ENCODE measurements at places on chromosomes 2 and 18.

GRCh38 chr18:32422201-32422600 lies 48.5 kb downstream of the GAREM1 start:
- DNase-seq: no peak

DNA sequence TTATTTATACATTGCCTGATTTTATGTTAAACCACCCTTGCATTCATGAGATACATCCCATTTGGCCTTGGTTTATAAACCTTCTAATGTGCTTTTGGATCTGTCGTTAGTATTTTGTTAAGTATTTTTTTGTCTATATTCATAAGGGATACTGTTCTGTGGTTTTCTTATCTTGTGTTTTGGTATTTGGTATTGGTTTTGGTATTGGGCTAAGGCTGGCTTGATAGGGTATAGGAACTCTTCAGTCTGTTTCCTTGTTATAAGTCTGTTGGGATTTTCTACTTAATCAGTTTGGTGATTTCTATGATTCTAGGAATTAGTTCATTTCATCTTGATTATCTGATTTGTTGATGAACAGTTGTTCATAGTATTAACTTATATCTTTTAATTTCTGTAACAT lies 49.2 kb downstream of the RELCH start:
- DNase-seq: no peak

GRCh38 chr18:58792086-58792485 lies 72.6 kb upstream of the ZNF532 start:
- no peak for DNase-seq

DNA sequence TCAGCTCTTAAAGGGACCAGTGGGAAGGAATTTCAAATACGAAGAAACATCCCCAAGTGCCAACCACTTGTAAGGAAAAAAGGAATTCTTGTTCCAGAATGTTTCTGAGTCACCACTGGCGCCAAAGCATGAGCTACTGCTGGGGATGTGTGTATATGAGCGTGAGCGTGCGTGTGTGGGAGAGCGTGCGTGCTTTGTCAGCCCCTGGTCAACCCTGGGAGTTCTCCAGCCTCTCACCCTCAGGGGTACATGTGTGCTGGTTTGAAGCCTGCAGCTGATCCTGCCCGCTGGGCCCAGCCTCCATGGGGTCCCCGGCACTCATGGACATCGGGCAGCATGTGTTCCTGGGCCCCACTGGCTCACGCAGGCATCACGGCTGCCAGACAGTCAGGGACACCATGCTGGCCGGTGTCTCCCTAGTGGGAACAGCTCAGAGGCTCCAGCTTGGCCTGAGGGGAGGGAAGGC lies 17.1 kb downstream of the HS6ST1 start:
- DNase-seq: no peak

DNA sequence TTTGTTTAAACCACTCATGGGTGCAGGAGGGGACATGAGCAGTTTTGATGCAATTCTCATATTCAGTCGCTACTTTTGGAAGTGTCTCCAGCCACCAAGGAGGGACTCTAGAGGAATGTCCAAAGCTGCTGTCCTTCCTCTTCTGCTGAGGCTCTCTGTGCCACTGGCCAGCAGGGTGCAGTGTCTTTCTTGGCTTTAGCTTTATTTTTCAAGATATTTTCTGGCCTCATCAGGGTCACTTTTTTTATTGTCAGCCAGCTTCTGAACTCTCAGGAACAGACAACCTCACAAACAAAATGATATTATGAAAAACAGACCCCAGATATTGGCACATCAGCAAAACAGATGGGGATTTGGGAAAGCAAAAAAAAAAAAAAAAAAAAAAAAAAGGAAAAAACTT lies 289.3 kb upstream of the ZSWIM2 start:
- peak; percentile 37 for DNase-seq

Data from HepG2 (cell line).